ENCODE measurements at places on chromosomes 3 and 15.

DNA sequence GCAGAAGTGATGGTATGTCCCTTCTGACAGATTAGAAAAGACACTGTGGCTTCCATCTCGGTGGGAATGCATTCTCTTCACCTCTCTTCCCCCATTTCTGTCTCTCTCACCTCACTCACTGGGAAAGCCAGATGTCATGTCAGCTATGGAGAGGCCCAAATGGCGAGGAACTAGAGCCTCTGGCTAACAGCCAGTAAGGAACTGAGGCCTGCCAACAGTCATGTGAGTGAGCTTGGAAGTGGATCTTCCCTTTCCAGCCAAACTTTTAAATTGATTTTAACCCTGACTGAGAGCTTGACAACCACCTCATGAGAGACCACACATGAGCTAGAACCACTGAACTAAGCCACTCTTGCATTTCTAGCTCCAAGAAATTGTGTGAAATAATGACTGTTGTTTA lies 35.2 kb upstream of the CDAN1 start:
- no peak for DNase-seq

GRCh38 chr15:95872366-95872771 lies 458.1 kb upstream of the NR2F2 start:
- no peak for DNase-seq

DNA sequence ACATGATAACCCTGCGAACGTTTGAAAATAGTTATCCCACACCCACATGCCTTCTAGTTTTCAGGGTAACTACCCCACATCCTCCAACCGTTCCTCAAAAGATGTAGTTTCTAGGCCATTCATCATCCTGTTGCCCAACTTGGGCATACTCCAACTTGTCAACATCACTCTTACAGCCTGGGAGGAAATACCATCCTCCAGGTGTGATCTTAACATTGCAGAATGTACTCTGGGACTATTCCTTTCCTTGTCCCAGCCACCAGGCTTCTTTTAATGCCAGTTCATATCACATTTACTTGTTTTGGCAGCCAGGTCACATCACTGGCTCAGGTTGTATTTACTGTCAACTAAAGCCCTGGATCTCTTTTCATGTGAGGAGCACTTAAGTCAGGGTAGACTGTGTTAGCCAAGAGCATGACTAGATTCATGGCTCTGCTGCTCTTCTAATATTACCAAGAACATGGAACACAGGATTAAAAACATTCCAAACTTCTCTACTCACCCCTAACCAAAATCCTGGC lies 4.0 kb upstream of the DENND6A start:
- DNase-seq: peak; percentile 6

DNA sequence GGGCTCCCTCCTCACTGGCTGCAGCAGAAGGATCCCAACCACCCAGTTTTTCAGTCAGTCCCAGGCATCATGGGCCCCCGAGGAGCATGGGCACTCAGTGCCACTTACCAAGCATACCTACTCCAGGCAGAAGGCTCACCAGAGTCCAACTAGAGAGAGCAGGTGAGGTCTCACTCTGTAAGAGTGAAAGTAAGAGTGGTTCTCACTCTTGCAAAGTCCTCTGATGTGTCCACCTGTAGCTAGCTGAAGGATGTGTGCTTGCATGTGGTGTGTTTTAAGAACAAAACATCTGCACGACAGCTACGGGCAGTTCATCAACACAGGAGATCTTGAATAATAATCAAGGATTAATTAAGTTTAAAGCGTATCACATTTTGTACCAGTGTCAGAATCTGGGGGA lies 49.7 kb downstream of the CCK start:
- DNase-seq: no peak

GRCh38 chr15:94749811-94750617 lies 518.7 kb downstream of the MCTP2 start:
- no peak for DNase-seq

- no peak for DNase-seq
Observed at GRCh38 chr15:40823572-40824343, 4.8 kb downstream of the PPP1R14D start.

DNA sequence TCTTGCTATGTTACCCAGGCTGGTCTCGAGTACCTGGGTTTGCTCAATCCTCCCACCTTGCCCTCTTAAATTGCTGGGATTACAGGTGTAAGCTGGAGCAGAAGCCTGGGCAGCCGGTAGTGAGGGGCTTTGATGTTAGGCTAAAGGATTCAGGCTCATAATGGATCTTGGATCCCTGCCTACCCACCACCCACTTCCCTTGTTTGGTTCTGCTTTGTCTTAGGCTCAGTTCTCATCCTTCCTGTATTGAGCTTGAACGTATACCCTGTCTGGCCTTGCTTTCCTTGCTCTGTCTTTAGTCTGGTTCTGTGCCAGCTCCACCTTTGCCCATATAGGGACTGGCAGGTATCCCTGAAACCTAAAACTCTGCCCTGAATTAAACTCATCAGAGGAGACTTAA lies 1.7 kb downstream of the PPCDC start:
- no peak for DNase-seq

- no peak for DNase-seq
Observed at GRCh38 chr3:190165253-190165652, 44.6 kb upstream of the P3H2 start.

DNA sequence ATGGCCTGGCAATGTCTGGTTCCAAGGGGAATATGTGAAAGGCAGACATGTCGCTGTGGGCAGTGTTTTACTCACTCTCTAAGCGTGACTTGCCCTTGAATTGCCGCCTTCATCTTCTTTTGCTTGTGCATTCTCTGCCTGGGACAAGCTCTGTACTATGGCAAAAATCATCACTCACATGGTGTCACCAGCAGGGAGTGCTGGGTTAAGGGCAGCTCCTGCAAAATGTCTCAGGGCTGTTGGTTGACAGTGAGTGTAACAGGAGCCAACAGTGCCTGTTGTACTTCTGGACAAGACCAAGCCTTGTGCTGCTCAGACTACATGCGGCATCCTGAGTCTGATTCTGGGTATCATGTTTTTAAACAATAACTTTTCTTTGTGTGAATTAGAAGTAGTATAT lies 45.3 kb upstream of the KY start:
- DNase-seq: no peak

GRCh38 chr3:73719413-73719851 lies 94.7 kb upstream of the PDZRN3 start:
- DNase-seq: peak; percentile 72

GRCh38 chr3:43496740-43497375 lies 125.0 kb downstream of the ANO10 start:
- peak; percentile 6 for DNase-seq

- DNase-seq: no peak
Observed at GRCh38 chr3:102457644-102458043, 22.8 kb downstream of the ZPLD1 start.

DNA sequence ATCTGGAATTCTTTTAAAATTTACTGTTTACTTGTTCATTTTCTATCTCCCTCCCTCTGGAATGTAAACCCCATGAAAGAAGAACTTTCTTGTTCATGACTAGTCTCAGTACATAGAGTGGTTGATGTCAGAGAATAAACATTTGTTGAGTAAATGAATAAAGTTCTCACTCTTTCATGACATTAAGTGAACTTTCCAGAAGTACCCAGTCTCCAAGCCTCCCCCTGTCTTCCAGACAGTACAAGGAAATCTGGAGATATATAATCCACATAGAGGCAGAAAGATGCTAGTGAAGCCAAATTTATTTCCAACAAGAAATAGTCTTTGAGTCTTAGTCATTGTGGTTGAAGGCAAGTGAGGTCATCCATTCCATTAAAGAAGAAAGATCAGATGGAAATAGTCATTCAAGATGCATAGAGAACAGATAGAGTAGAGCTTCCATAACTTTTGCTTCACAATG lies 71.5 kb upstream of the GALNT15 start:
- DNase-seq: peak; percentile 91

GRCh38 chr3:133933097-133934024 lies 37.7 kb upstream of the RAB6B start:
- no peak for DNase-seq

GRCh38 chr15:85482894-85483293 lies 102.5 kb downstream of the AKAP13 start:
- DNase-seq: peak; percentile 77

DNA sequence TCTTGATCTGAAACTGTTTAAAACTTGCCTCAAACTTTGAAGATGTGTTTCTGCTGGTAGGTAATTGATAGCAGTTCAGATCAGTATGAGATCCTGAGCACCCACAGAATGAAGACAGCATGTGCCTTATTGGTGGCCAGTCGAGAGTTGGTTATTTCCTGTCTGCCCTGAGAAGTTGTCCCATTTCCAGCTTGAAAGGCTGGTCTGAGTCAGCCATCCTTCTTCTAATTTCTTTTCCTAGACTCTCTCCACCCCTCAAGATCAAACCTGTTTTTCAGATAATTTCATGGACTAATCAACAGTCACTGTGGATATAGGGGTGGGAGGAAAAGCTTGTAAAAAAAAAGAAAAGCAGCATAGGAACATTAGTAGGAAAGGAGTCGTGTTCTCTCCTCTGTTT lies 464.4 kb downstream of the FOXP1 start:
- DNase-seq: no peak

DNA sequence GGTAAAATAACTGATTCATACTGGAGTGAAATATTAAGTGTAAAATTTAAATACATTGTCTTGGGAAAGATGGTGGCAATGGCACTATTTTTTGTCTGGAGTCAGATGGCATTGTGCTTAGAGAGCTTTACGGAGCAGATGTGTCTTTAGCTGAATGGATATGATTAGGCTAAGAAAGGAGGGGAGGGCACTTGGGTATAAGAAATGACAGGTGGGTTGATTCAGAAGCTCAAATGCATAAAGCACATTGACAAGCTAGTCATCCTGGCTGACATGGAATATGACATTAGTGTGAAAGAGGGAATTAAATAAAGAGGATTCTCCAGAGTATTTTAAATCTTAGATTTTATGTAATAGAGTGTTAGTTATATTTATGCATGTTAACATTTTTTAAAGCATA lies 570.1 kb upstream of the CBLB start:
- DNase-seq: no peak

DNA sequence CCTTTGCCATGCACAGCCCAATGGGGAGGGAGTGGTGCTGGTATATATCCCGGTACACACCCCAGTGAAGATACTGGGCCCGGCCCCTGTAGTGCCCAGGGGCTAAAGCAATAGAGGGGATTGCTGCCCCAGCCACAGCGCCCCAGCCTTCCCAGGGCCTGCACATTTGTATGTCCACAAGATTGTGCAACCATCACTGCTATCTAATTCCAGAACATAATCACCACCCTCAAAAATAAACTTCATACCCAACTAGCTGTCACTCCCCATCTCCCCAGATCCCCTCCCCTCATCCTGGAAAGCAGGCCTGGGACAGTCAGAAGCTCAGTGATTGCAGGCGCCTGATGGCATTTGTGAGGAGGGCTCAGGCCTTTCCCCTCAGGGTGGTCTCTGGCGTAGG lies 13.5 kb downstream of the GNAI2 start:
- no peak for DNase-seq

DNA sequence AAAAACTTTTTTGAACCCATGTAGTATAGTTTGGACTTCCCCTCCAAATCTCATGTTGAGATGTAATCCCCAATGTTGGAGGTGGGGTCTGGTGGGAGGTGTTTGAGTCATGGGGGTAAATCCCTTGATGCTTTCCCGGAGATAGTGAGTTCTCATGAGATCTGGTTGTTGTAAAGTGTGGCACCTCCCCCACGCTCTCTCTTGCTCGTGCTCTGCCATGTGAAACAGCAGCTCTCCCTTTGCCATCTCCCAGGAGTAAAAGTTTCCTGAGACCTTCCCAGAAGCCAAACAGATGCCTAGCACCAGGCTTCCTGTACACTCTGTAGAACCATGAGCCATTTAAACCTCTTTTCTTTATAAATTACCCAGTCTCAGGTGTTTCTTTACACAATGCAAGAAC lies 16.0 kb upstream of the RNU6-1 start:
- DNase-seq: no peak

GRCh38 chr3:12452361-12453330 lies 31.6 kb upstream of the TSEN2 start:
- no peak for DNase-seq

DNA sequence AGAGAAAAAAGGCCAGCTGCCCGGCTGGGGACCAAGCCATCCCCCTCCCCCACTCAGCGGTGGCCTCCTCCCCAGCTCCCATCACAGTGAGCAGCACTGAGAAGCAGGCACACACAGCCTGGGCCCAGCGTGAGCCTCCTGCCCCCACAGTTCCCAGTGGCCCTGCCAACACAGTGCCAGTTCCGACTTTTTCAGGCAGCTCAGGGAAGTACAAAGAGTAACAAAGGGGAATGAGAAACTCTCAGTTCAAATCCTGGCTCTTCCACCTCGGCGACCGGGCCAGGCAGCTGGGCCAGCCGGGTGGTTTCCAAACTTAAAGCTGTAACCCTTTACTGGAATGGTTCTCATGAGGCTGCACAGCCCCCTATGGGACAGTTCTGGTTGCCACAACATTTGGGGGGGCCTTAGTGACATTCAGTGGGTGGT lies 18.5 kb downstream of the TNK2 start:
- no peak for DNase-seq

- DNase-seq: no peak
Observed at GRCh38 chr3:194575484-194576210, 57.6 kb downstream of the TMEM44 start.

- DNase-seq: no peak
Observed at GRCh38 chr15:42018306-42019224, 2.3 kb downstream of the PLA2G4E start.

DNA sequence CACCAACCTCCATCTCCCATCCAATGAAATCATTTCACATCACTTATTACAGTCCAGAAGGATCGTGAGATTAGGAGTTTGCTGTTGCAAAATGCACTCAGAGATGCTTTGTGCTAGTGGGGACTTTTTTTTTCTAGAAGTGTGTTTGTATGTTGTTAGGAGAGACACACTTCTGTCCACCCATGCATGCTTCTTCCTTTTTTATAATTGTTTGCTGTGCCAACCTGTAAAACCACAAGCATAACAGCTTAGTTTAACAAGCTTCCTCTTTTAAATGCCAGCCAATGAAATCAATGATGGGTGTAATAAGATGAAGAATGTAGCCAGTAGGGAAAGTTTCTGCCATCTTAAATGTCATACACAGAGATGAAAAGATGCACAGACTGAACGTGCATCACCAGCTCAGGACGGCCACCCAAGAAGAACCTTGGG lies 305.6 kb upstream of the STT3B start:
- no peak for DNase-seq

All from fibroblast of skin of left quadriceps (primary cell).